T1000 (cell line): ENCODE measurements at places on chromosomes 11 and 22.

- DNase-seq = no peak
These were observed 63.6 kb downstream of the DHCR7 start for GRCh38 chr11:71384561-71384960.

- no peak for DNase-seq
These were observed 26.4 kb downstream of the HIRA start for GRCh38 chr22:19405133-19405532.

- peak; percentile 45 for DNase-seq
These were observed 50.9 kb upstream of the LINC01488 start for GRCh38 chr11:69430566-69430965.

GRCh38 chr11:27239305-27239942, 123.6 kb downstream of the CCDC34 start:
- DNase-seq = no peak

DNA sequence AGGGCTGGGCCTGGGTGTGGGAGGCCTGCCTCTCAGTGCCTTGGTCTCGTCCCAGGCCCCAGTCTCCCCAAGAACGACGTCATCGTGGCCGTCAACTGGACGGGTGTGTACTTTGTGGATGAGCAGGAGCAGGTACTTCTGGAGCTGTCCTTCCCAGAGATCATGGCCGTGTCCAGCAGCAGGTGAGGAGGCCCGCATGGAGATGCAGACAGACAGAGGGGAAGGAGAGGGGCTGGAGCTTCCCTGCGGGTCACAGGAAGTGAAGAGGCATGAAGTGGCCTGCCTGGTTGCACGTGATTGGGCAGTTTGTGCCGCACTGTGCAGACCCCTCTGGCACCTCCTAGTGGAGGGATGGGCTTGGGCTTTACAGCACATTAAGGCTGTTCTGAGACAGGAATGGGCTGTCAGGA, 70.4 kb downstream of the MYO7A start:
- no peak for DNase-seq

DNA sequence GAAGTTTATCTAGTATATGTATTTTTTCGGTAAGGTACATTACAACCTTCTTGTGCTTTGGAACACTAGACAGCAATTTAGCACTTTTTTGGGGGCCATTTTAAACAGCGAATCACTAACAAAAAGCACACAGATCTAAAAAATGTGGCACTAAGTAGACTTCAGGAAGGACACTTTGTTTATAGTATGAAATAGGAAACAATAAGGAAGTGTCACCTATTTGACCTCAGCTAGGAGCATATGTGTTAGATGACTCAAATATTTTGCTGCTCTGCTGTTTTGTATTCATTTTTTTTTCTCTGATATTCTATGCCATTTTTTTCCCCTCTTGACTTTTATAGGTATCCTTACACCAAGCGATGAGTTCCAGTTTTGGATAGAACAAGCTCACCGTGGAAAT, 5.6 kb downstream of the DYNC2H1 start:
- no peak for DNase-seq

GRCh38 chr11:45662665-45663485, 2.5 kb downstream of the CHST1 start:
- no peak for DNase-seq

DNA sequence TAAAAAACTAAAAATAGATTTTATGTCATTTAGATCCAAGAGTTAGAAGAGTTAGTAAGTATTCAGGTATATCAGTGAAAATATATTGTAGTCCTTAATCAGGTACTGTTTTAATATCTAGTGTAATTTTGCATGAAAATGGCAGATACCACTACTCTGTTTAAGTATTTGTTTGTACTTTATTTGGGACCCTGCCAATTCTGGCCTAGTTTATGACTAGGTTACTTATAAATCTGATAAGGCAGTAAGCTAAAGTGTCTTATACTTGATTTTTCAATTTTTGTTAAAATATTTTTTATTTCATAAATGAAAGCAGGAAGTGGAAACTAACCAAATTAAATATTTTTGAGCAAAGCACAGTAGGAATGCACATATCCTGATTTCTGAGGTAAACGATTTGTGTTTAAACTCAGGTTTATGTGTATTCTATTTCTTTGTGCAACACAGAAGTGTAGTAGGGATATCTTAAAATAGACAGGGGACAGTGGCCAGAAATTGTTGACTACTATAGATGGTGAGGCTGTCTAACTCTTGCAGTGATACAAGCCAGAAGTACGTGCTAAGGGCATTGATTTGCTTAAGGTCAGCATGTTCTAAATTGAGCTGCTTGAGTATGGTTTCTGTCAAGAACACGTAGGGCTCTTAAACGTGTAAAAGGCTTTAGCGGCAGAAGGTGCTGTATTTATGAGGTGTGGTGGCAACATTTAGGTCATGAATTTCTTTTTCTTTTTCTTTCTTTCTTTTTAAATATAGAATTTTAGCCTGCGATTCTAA, 34.0 kb downstream of the HIPK3 start:
- no peak for DNase-seq
